Testis (tissue), 5 donors: ENCODE measurements at places on chromosomes 7 and 10.

GRCh38 chr10:15043674-15044073 is at the start of gene OLAH:
OLAH (plus strand) TSS chr10:15043943; CDS start chr10:15047289, 3,346 bp downstream.
- no peak for DNase-seq

DNA sequence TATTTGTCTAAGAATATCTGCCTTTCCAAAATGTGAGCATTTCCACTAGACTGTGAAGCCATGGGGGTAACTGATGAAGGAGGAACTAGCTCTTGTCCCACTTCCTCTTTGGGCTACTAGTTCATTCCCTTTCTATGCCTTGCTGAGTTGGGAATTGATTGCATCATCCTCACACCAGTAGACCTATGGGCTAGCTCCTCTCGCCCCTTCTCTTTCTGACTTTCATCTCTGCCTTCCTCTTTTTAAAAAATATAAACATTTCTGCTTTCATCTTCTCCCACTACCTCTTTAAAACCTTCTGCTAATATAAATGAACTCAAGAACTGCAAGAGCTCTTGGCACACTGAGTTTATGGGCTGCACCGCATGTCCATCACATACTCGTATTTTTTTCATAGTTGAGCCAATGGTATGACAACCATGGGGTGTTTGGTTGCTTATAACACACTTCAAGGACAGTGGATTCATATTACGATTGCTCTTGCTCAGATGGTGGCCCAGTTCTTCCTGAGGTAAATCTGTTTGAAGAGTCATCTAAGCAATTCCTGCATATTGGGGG is 182.0 kb downstream of the REEP3 start:
- no peak for DNase-seq

- DNase-seq = no peak
Observed at GRCh38 chr7:85688712-85689111, 501.9 kb upstream of the SEMA3D start.

GRCh38 chr10:14605231-14605925 is 169.3 kb downstream of the FAM107B start:
- DNase-seq = no peak

- DNase-seq = peak; percentile 65
Observed at GRCh38 chr10:119253433-119254174, 46.2 kb downstream of the GRK5 start.

GRCh38 chr7:18753972-18754610 is 258.5 kb downstream of the HDAC9 start:
- DNase-seq = no peak

- DNase-seq = no peak
Observed at GRCh38 chr10:132551808-132552130, 14.2 kb downstream of the INPP5A start.

- no peak for DNase-seq
Observed at GRCh38 chr7:5625938-5626337, 155.5 kb downstream of the RNF216 start.

GRCh38 chr10:75598998-75599397 is 167.6 kb downstream of the LRMDA start:
- DNase-seq = no peak

GRCh38 chr10:107440741-107441140 is 276.2 kb upstream of the SORCS1 start:
- no peak for DNase-seq

DNA sequence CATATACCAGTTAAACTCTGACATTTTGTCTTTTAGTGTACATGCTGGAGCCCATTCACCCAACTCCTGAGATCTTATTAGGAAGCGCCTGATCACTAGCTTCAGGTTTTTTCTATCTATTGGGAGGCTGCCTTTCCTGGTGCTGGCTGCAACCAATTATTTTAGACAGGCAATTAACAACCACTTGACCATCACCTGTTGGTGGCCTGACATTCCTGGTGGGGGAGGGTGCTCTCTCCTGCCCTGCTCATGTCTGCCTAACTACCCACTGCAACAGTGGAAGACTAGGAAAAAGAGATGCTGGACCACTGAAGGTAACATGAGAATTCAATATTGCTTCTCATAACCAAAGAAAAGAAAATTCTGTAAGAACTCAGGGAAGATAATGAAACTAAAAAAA is 190.3 kb upstream of the GRM3 start:
- no peak for DNase-seq

DNA sequence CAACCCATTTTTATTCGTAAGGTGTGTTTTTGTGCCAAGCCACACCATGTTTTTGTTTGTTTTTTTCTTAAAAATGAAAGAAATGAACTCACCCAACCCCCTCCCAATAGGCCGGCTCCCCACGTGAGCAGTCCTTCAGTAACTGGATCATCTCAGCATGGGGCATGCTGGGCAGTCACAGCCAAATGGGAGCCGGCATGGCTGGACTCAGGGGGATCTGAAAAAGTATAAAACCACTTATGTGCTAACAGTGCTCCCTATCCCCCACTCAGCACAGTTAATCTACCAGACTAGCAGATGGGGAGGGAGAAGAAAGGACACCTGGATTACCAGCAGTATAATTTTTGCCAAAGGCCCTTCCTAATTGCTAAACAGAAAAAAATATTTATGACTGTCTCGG is 39.3 kb downstream of the BAZ1B start:
- no peak for DNase-seq

GRCh38 chr7:142345811-142346210 is 88.0 kb upstream of the PRSS58 start:
- no peak for DNase-seq

DNA sequence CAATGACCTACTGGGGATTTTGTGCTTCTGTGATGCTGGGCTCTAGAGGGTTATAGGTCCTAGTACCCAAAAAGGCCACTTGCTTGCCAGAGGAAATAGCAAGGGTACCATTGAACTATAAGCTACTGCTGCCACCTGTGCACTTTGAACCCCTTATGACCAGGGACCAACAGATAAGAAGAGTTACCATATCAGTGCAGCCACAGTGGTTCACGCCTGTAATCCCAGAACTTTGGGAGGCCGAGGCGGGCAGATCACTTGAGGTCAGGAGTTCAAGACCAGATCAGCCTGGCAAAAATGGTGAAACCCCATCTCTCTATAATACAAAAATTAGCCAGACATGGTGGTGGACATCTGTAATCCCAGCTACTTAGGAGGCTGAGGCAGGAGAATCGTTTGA is 15.5 kb upstream of the CNOT4 start:
- no peak for DNase-seq

- peak; percentile 69 for DNase-seq
Observed at GRCh38 chr7:30750683-30751650, 968 bp upstream of the INMT start.

DNA sequence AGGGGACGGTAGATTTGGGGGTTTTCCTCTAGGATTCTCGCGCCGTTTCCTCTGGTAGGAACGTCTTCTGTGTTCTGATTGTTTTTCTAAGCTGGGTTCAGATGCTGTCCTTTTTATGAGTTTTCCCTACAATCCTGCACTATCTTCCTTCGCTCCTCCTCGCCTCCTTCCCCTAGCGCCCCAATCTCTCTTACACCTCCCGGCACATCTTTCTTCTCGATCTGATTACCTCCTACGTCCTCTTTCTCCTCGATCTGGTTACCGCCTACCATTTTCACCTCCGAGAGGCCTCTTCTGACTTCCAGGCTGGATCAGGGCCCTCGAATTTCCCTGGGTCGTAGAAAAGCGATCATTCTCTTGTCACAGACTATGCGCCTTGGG is 413 bp downstream of the BUD31 start:
- no peak for DNase-seq

DNA sequence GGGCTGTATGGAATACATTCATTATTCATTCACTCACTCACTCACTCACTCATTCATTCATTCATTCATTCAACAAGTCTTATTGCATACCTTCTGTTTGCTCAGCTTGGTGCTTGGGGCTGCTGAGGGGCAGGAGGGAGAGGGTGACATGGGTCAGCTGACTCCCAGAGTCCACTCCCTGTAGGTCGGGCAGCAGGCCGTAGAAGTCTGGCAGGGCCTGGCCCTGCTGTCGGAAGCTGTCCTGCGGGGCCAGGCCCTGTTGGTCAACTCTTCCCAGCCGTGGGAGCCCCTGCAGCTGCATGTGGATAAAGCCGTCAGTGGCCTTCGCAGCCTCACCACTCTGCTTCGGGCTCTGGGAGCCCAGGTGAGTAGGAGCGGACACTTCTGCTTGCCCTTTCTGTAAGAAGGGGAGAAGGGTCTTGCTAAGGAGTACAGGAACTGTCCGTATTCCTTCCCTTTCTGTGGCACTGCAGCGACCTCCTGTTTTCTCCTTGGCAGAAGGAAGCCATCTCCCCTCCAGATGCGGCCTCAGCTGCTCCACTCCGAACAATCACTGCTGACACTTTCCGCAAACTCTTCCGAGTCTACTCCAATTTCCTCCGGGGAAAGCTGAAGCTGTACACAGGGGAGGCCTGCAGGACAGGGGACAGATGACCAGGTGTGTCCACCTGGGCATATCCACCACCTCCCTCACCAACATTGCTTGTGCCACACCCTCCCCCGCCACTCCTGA is 2.4 kb downstream of the EPO start:
- no peak for DNase-seq

GRCh38 chr10:101724446-101724845 is 29.5 kb upstream of the FBXW4 start:
- no peak for DNase-seq

DNA sequence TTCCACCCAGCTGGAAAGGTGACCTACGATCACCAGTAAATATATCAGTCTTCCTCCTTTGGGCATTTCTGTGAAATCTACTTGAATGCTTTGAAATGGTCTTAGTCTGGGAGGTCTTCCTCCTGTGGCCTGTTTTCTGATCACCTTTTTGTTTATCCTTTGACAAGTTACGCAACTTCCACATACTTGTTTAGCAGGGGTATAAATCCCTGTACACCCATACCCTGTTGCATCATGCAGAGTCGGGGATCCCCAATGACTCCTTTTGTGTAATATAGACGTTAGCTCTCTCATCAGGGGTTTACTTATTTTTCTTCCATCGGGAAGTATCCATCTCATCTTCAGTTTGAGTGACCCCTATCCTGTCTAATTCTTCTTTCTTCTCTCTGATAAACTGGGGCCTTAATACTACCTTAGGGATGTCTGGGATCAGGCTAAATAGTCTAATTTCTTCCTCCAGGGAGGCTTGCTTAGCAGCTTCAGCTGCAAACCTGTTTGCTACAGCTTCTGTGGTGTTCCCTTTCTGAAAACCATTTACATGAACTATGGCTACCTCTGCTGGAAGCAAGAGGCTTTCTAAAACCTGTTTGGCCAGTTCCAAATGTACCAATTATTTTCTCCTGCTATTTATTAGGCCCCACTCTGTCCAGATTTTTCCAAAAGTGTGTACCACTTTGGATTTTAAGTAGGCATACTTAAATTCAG is 25.8 kb downstream of the MAPK8 start:
- DNase-seq = no peak

DNA sequence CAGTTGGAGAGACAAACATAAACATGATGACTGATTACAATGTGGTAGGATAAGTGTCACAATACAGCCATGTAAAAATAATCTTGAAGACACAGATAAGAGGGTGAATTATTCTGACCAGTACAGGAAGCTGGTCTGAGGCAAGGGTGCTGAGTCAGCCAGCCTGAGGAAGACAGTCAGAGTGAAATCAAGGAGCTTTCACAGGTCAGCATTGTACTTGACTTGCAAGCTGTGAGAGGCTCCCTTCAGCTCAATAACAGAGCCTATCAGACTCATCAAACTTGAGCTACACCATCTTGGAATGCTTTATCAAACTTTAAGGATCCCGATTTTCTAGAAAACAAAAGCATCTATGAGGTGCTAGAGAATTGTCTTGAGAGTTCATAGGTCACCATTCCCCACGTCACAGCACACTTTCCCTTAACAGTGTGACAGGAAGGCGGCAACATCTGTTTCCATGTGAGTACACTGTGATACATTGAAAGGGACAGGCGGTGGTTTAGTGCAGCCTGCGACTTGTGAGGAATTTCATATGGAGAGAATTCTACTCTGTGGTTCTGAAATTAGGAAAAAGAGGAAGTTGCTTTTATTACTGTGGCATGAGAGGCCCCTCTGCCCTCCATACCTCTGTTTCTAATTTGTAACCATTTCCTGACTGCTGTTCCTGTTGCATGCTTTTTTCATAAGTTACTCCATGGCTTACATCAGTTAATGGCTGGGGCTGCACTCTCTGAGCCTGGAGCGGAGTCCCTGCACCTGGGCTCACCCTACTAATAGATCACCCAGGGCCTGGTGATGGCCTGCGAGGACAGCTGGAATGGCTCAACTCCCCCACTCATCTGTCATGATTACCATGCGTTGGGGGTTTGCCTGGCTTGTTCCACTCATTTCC is 417.1 kb downstream of the SUGCT start:
- DNase-seq = no peak

DNA sequence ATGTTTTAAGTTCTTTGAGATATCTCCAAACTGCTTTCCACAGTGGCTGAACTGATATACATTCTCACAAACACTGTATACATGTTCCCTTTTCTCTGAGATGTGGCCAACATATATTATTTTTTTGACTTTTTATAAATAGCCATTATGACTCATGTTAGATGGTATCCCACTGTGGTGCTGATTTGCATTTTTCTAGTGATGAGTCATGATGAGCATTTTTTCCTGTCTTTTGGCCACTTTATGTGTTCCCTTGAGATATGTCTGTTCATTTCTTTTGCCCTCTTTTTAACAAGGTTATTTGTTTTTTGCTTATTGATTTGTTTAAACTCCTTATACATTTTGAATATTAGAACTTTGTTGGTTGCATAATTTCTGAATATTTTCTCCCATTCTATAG is 1055.1 kb downstream of the NXPH1 start:
- no peak for DNase-seq
